ENCODE measurements at places on chromosomes 7 and 10.

DNA sequence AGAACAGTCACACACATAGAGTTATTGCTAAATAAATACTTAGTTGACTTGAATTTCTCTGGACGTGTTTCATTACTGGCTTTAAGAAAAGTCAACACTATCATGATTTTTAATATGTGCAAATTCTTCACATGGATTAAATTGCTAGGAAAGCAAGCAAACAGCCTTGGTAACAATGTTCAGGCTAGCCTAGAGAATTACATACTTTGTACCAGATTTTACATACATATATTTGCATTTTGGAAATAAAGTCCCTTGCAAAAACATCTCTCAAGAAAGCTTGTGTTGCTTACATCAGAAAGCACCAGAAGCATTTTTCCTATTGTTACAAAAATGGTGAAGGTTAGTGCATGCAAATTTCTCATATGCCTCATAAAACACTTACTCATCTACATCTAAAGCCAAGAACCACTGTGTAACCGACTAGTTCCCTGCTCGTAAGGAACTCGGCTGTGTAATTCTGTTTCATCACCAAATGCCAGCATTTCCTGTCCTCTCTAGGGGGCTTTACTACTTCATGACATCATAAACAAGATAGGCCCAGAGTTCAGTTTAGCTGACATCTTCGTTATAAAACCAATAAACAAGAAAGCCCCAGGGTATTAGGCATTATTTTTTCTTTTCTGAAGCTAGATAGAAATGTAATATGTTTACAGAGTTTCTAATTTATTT lies 87.8 kb downstream of the CFAP58 start:
- no peak for DNase-seq

GRCh38 chr10:14653271-14654161 lies 121.2 kb downstream of the FAM107B start:
- DNase-seq, result no peak

DNA sequence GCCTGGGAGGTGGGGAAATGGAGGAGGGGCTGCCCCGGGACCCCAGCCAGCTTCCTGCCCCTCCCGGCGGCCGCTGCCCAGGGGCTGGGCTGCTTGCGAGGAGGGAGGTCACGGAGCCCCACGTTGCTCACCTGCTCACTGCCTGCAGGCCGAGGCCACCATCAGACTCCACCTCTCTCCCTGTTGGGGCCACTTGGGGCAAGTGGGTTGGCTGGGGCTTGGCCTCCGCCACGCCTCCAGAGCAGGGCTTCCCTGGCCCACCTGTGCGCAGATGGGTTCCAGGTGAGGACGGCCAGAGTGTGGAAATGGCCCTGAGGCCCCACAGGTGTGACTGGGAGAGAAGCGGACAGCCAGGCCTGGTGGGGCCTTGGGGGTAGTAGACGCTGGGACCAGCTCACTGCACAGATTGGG lies 82.8 kb upstream of the DIP2C start:
- DNase-seq, result no peak

DNA sequence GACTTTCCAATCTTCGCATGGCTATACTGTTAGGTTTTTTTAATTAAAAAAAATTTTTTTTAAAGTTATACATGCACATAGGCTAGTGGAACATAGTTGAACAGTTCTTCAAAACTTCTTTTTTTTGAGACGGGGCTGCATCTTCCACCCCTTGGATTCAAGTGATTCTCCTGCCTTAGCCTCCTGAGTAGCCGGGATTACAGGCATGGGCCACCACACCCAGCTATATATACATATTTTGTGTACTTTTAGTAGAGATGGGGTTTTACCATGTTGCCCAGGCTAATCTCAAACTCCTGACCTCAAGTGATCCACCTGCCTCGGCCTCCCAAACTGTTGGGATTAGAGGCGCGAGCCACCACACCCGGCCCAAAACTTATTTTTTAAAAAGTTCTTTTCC lies 17.3 kb downstream of the ZNF777 start:
- no peak for DNase-seq

- DNase-seq, result no peak
These were observed 103.8 kb downstream of the ATE1 start for GRCh38 chr10:121823993-121824463.

All from immature natural killer cell (primary cell).